Erythroblast (primary cell): ENCODE measurements at places on chromosomes 6 and 20.
A peak's percentile ranks its signal among the peaks of the same experiment; 100 is the strongest.

GRCh38 chr6:72111611-72112010 is 225.3 kb downstream of the RIMS1 start:
- DNase-seq: no peak

DNA sequence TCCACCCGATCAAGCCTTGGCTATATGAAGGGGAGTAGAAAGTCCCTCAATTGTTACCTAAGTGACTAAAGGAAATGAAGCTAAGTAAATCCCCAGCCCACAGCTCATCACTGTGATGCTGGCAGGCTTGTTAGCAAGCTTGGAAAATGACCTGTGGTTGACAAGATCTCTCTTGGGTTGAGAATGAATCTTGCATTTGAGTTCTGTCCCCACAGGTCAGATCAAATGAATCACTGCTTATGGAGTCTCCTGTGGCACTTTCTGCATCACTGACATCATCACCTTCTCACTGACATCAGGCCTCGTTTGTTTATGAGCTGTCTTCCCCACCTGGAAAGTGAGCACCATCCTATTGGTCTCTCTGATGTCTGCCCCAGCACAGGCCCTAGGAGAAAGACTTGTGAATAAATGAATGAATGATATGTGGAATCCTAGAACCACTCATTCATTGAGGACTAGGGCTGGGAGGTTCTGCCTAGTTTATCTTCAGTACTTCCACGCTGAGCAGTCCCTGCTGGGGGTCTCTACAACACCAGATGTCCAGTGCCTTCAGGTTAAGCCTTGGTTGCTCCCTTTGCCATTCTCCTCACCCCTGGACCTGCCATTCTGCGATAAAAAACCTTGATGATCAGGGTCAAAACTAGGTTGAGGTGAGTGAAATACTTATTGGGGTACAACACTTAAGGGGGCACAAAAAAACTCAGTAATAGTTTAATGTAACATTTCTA is 318.4 kb upstream of the MOCS1 start:
- no peak for DNase-seq

DNA sequence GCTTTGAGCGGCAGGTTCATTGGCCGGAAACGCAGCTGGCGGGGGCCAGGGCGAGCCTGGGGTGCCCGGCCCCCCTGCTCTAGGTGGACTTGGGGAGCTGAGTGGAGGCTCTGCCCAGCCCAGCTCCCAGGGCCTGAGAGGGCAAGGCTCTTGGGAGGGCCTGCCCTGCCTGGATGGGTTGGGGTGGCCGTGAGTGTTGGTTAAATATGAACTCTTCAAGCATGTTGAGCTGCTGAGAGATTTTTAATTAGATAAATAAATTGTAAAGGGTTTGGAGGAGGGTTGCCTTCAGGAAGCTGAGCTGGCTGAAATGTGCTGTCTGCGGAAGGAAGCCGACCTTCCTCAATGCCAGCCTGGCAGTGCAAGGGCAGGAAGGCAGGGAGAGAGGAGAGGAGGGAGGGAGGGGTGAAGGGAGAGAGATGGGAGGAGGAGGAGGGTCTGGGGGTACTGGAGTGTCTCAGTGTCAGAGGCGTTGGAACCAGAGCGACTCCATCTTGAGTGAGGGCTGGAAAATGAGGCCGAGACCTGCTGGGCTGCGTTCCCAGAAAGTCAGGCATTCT is 39.4 kb upstream of the PMEPA1 start:
- no peak for DNase-seq

GRCh38 chr6:21990577-21990976 is 306.3 kb downstream of the PRL start:
- DNase-seq: no peak

GRCh38 chr6:152428126-152428525 is 209.0 kb downstream of the SYNE1 start:
- DNase-seq: no peak

- no peak for DNase-seq
Measured at GRCh38 chr20:56691325-56691998, 62.4 kb downstream of the TFAP2C start.

GRCh38 chr6:26021001-26021349 is 58.4 kb downstream of the TRIM38 start:
- DNase-seq: peak; percentile 92

DNA sequence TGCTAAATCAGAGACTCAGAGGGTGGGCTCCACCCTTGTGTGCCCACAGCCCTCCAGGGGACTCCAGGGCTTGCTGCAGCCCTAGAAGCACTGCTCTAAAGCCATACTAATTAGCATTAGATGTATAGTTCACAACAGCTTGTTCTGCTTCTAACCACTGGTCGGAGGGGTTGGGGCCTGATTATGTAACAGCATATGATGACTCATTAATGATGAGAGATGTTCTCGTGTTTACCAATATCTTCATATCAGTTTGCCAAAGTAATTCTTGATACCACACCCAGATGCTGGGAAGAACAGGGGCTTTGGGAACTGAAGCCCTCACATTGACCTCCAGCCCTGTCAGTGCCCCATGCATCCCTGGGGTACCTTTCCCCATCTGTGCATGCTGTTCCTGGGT is 104.1 kb upstream of the FOXA2 start:
- no peak for DNase-seq
